ENCODE measurements at places on chromosomes 4 and X.

DNA sequence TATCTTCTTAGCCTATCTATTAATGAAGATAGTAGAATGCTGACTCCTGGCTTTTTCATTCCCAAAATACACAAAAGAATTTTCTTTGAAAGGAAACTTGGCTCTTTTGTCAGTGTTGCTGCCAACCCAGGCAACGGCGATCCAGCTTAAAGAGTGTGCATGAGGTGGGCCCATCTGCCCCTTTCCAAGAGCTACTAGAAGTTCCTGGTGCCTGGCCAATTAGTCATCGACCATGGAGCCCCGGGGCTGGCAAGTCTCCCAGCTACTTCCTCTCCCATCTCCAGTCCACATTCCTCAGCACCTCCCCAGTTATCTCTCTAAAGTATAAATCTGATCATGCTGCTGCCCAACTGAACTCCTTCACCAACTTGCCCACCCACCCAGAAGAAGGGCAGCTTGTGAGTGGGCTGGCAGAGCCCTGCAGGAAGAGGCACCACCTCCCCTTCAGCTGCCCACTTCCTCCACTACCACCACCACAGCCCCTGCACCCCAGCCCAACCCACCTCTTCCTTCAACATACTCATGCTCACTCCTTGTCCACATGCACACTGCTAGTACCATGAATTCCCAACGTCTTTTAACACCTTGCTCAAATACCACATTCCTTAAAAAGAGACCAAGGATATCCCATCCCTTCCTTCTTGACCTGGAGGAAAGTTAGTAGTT lies 158.2 kb upstream of the MAP3K15 start:
- DNase-seq: peak; percentile 59

GRCh38 chr4:153260553-153261300 lies 56.5 kb downstream of the TRIM2 start:
- no peak for DNase-seq

DNA sequence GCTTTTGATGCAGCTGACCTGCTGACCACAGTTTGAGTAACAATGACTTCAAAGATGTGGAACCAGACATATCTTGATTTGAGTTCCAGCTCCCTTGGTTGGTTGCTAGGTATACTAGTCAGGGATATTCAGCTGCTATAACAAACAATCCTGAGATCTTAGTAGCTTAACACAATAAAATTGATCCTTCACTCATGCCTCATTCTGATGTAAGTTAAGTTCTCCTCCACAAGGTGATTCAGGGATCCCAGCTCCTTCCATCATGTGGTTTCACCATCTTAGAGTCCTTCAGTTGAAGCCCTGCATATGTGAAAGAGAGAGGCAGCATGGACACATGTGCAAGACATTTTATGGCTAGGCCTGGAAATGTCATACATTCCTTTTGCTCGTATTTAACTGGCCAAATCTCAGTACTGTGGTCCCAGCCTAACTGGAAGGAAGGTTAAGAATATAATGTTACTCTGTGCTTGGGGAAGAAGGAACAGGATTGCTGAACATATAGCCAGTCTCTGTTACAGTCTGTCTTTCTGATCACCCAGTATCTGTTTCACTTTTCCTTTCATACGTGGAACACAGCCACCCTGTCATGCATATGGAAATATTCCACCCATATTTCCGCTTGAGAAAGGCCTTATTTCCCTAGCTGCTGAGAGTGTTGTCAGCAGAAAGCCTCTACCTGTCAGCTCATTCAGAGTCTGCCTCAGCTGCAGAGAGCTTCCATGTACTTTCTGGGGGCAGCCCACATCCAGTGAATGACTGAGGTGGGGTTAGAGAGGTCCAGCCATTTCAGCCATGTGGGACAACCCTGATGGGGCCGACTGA lies 7.1 kb downstream of the SMIM9 start:
- no peak for DNase-seq

- DNase-seq: no peak
Observed at GRCh38 chrX:47864785-47865184, 28.1 kb downstream of the ZNF81 start.

GRCh38 chr4:150244600-150244999 lies 166.4 kb downstream of the DCLK2 start:
- DNase-seq: peak; percentile 55
